H7 (cell line): ENCODE measurements at places on chromosomes 5 and 9. TPM values are rescaled to one million over a fixed set of nuclear protein-coding genes. Genes with fewer than 3 reads are reported as not detected.

Gene DMRT1
- 0.21 TPM in 1 of 2 replicates, not detected in the other for total RNA-seq

Gene CDH10
- total RNA-seq = 0.33 and 0.55 TPM in 2 replicates

Gene TSPAN17
- 39.8 and 50.7 TPM in 2 replicates for total RNA-seq

Gene AHRR
- total RNA-seq = 0.74 and 1.4 TPM in 2 replicates

Gene EQTN
- total RNA-seq = 0.31 and 2.1 TPM in 2 replicates

Gene SLC6A7
- not detected in 2 replicates for total RNA-seq

Gene HMMR
- total RNA-seq = 65.2 and 91.2 TPM in 2 replicates

Gene PMPCA
- 95.7 and 100 TPM in 2 replicates for total RNA-seq

Gene PCDH12
- total RNA-seq = 0.10 TPM in 1 of 2 replicates, not detected in the other

Gene AK8
- 0.24 and 0.37 TPM in 2 replicates for total RNA-seq

Gene SIT1
- total RNA-seq = 0.69 and 2.3 TPM in 2 replicates

Gene TRIP13
- total RNA-seq = 60.3 and 63.0 TPM in 2 replicates

Gene PAEP
- not detected in 2 replicates for total RNA-seq

Gene CNTLN
- 6.3 and 9.0 TPM in 2 replicates for total RNA-seq

Gene ORM2
- total RNA-seq = 1.2 and 2.2 TPM in 2 replicates

Gene CDO1
- 9.2 and 9.9 TPM in 2 replicates for total RNA-seq

Gene CCDC112
- total RNA-seq = 5.1 and 11.8 TPM in 2 replicates

Gene AJM1
- total RNA-seq = 0.14 and 0.52 TPM in 2 replicates

Gene CYFIP2
- total RNA-seq = 14.3 and 20.5 TPM in 2 replicates

Gene USP20
- total RNA-seq = 15.8 and 16.3 TPM in 2 replicates

Gene GPX8
- total RNA-seq = 41.3 and 50.2 TPM in 2 replicates

Gene SLC36A3
- total RNA-seq = not detected in 2 replicates

Gene GPRIN1
- total RNA-seq = 6.6 and 14.2 TPM in 2 replicates

Gene MZB1
- 0.18 TPM in 1 of 2 replicates, not detected in the other for total RNA-seq

Gene HTR1A
- total RNA-seq = not detected in 2 replicates

Gene IL13
- not detected in 2 replicates for total RNA-seq

Gene MYO10
- total RNA-seq = 36.3 and 56.6 TPM in 2 replicates

Gene ZNF454
- 0.14 and 1.3 TPM in 2 replicates for total RNA-seq

Gene C8G
- total RNA-seq = not detected in 2 replicates

Gene SVEP1
- total RNA-seq = 0.24 and 0.30 TPM in 2 replicates
